ENCODE measurements at places on chromosomes 6 and 20. TPM values are rescaled to one million over a fixed set of nuclear protein-coding genes. Genes with fewer than 3 reads are reported as not detected.

DNA sequence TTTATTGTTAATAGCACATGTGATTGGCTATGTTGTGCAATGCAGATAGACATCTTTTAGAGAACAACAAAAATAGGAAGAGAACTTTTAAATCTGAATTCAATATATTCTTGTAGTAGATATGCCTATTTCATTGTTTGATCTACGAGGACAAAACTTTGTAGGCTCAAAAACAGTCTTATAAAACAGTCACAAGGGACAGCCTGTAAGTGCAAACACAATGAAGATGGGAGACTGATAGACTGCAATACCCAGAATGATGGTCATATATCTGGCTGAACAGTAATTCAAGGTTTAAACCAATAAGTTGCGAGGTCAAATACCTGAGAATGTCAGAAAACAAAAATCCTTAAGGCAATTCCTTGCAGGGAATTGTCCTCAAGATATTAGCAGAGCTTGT lies 1342.9 kb upstream of the ADGRB3 start:
- DNase-seq: no peak

DNA sequence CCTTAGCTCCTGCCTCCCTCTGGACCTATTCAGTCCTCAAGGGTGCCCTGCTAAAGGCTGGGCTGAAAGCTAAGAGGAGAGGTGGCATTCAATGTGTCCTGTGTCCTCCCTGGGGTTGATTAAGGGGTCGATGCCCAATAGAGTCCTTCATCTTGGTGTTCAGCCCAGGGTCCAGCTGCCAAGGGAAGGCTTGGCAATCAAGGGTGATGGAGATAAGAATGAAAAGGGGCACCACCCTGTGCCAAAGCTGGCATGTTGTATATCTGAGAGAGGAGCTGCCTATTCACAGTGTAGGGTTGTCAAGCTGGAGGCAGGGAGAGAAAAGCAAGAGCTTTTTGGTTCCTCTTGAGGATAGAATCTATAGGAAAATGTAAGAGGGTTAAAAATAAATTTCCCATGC lies 12.3 kb downstream of the C20orf173 start:
- no peak for DNase-seq

DNA sequence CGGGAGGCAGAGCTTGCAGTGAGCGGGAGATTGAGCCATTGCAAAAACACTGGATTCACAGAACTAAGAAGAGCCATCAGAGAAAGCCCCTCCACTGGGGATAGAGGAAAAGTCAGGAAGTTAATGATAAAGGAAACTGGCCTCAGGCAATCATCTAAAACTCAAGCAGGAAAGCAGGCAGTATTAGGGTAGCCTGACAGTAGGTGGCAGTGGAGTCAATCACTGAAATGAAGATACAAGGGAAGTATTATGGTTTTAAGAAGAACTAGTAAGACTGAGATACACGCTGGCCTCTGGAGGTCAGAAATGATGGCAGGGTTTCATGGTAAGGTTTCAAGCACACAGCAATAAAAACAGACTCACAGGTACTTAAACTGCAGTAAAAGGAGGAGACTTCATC lies 578.3 kb downstream of the HACE1 start:
- DNase-seq: no peak

GRCh38 chr6:154206141-154206540 lies 150.5 kb downstream of the IPCEF1 start:
- DNase-seq: no peak

DNA sequence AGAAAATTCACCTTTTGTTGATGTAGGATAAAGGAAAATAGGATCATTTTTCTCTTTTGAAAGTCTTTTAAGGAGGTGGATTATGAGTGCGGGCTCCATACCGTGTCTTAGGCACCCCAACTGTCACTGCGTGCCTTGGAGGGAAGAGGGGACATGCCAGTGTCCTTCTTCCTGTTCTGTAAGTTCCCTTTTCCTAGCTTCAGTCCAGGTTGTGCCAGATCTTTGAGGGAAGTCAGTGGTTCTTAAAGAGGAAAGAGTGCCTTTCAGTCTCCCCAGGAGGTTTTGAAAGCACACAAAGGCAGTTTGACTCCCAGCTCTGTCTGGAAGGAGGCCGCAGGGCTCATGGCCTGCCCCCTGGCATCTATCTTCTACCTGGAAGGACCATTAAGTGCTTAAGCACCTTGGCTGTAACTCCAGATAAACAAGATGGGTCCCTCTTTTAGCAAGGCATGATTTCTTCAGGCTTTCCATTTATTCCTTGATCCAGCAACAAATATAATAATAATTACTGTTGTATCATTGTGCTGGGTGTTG lies 13.0 kb downstream of the EFCAB8 start:
- no peak for DNase-seq

DNA sequence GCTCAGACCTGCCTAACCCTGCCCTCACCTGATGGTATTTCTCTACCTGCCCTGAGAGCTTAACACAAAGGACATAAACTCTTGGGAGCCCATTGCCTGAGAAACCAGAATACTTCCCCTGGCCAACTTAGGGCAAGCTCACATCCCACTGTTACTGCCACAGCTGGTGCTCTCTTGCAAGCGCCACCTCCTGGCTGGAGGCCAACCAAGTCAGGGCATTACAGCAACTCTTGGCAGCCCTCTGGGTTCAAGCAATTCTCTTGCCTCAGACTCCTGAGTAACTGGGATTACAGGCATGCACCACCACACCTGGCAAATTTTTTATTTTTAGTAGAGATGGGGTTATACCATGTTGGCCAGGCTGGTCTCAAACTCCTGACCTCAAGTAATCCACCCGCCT lies 70.1 kb downstream of the HECA start:
- no peak for DNase-seq

DNA sequence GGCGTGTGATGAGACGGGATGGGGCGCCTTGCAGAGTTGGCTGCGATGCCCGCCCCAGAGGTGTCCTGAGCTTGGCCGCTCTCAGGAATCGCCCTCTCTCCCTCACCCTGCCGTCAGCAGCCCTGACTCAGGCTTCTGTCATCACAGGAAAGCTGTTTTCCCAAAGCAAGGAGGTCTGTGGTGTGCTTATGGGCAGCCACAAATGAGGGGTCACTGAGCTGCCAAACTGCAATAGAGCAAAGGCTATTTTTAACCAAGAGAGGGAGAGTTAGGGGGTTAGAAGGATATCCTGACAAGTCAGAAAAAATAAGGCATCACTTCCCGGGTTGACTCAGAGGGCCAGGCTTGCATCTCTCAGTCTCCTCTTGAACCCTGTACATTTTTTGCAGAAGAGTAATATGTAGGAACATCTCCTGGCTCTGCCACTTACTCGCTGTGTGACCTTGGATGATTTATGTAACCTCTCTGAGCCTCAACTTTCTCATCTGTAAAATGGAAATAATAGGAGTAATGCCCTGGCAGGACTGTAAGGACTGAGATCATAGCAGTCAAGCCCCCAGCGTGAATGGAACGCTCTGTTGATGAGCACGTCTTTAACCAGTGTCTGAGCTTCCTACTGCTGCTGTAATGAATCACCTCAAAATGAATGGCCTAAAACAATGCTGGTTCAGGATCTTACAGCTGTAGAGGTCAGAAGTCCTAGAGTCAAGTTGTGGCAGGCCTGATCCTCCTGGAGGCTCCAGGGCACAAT lies 181.9 kb downstream of the NFATC2 start:
- DNase-seq: no peak

The KCNB1 gene
- 4.9 TPM for total RNA-seq

The HAO1 gene
- total RNA-seq: not detected
